Left ventricle myocardium superior (tissue), 1 donor: ENCODE measurements at places on chromosomes 16 and 17. TPM values are rescaled to one million over a fixed set of nuclear protein-coding genes. Genes with fewer than 3 reads are reported as not detected.

GRCh38 chr16:88926374-88926990 is 50.5 kb downstream of the CBFA2T3 start:
- DNase-seq, result no peak

GRCh38 chr16:53817117-53817755 is 113.3 kb downstream of the FTO start:
- no peak for DNase-seq

DNA sequence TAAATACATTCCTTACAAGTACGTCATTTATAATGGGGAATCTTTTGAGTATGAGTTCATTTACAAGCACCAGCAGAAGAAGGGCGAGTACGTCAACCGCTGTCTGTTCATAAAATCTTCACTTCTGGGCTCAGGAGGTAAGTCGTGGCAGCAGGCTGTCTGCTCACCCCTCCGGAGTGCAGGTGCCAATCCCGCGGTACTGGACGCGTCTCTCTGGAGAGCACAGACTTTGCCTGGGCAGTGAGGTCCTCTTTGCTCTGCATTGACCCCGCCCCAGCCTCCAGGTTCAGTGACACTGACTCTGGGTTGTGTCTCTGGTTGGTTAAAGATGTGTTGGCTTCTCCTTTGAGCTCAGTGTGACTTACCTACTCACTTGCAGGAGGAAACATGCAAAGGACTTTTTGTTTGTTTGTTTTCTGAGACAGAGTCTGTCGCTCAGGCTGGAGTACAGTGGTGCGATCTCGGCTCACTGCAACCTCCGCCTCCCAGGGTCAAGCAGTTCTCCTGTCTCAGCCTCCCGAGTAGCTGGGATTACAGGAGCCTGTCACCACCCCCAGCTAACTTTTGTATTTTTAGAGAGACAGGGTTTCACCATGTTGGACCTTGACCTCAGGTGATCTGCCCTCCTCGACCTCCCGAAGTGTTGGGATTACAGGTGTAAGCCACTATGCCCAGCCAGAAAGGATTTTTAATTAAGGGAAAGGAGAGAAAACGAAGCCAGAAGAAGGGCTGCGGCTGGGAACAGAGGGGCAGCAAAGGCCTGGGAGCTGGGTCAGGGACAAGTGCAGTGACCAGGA is 31.2 kb downstream of the RNF213 start:
- no peak for DNase-seq

DNA sequence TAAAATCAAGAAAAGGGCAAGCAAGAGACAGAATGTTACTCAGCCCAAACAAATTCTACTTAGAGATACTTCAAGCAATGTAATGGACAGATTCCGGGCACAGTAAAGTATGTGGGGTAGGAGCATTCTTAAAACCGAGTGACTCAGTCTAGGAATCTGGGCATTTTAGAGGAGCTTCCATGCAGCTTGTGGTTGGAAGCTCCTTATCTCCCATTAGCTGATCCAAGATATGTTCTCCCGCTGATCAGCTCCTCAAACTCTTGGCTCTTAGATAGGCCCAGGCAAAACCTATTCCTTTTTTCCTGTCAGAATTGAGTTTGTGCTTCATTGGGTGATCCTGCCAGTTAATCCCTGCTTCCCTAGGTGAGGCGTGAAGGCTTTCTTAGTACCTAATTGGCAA is 303.3 kb downstream of the CEP112 start:
- DNase-seq, result no peak

DNA sequence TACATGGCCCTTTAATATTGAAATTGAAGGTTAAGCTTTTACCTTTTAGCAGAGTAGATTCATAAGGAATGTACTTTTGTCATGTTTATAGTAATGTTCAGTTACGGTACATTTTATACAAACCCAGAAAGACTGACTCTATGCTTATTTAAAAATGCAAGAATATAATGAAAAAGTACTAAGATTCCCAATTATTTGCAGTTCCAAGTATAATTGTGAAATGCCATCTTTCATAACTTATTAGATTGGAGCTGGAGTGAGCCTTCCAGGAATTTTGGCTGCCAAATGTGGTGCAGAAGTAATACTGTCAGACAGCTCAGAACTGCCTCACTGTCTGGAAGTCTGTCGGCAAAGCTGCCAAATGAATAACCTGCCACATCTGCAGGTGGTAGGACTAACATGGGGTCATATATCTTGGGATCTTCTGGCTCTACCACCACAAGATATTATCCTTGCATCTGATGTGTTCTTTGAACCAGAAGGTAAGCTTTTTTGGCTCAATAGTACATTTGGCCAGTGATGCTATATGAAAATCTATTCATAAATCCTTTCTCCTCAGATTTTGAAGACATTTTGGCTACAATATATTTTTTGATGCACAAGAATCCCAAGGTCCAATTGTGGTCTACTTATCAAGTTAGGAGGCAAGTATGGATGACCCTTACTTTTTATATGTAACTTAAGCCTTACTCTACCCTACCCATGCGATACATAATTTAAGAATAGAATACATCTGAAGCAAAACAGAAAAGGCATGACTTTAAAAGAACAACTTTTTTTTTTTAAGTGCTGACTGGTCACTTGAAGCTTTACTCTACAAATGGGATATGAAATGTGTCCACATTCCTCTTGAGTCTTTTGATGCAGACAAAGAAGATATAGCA is 4.2 kb downstream of the SRSF2 start:
- no peak for DNase-seq

DNA sequence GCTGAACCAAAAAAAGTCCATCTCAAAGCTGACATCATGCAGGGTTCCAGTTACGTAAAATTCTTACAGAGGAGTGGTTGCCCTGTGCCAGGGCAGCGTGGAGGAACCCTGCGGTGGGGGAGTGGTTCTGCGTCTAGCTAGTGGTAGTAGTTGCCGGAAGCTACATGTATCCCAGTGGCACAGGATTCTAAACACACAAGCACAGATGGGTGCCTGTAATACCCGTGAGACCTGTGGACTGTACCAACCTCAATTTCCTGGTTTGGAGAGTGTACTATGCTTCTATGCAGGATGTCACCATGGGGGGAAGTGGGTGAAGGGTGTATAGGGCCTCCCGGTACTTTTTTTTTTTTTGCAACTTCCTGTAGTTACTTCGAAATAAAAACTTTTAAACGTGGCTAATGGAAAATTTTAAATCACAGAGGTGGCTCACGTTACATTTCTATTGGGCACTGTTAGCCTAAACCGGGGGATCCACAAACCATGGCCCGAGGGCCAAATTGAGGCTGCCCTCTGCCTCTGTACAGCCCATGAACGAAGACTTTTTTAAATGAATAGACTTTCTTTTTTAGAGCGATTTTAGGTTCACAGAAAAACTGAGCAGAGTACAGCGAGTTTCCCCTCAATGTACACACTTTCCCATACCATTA is 38.5 kb downstream of the TBC1D16 start:
- no peak for DNase-seq

- DNase-seq, result no peak
Measured at GRCh38 chr17:3688852-3689261, 7.1 kb downstream of the P2RX5 start.

DNA sequence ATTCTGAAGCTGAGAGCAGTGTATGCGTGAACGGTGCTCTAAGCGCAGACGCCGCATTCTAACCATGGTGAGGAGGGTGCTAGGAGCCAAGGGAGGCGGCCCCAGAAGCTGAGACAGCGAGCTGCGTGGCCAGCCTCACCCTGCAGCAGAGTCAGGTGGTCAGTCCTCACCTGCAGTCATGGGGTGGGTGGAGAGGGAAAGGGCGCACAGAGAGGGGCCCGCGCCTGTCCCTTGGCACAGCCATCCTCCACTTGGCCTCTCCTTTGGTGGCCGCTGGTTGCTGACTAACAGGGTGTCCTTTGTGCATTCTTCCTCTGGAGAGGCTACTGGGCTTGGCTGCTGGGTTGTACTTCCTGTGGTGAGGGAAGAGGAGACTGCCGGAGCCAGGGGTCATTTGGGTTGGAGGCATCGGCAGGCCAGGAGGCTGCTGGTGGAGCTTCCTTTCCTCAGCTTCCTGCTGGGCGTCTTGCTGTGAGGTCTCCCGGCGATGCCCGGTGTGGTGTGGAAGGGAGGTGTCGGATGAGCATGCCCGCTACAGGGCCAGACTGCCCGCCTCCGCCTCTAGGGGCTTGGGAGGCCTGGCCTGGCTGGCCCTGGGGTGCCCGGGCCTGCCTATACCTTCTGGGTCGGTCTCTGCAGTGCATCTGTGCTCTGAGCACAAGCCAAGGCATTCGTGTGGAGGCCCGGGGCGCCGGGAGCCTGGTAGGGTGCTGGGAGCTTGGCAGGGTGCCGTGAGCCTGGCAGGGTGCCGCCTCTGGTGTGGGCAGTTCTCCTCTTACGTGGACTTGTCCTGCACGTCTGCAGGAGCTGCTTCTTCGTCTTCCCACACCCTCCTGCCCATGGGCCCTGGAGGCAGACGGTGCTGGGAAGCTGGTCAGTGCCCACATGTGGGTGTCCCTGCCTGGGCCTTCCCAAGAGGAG is 17.4 kb downstream of the RNF213 start:
- DNase-seq, result no peak

GPR142 gene
- 0.15 TPM for total RNA-seq

DPEP2 gene
- total RNA-seq, result 2.2 TPM

SMIM36 gene
- total RNA-seq, result not detected

SPEM2 gene
- total RNA-seq, result not detected
